ENCODE measurements at places on chromosomes 7 and 10. TPM values are rescaled to one million over a fixed set of nuclear protein-coding genes. Genes with fewer than 3 reads are reported as not detected.

DNA sequence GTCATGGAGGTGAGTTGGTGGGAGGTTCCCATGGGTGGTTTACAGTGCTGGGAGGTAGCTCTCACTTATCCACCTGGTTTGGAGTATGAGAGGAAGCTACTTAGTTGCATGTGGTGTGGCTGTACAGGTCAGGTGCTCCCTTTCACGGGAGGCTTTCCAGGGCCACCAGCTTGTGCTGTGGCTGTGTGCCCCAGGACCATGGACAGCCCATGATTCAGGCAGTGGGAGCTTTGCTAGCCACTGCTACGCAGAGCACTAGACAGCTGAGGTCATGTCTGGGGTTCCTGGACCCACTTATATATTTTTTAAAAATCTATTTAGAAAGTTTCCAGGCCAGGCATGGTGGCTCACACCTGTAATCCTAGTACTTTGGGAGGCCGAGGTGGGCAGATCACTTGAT, 42.5 kb upstream of the KCNMA1 start:
- H3K4me1 ChIP-seq, result no peaks in the 10 kb centered on the region
- no peaks in the 10 kb centered on the region for H3K36me3 ChIP-seq
- DNase-seq, result no peak
- H3K27ac ChIP-seq, result no peak overlapping the region
- H3K27me3 ChIP-seq, result peaks cover 12% of the 10 kb centered on the region

DNA sequence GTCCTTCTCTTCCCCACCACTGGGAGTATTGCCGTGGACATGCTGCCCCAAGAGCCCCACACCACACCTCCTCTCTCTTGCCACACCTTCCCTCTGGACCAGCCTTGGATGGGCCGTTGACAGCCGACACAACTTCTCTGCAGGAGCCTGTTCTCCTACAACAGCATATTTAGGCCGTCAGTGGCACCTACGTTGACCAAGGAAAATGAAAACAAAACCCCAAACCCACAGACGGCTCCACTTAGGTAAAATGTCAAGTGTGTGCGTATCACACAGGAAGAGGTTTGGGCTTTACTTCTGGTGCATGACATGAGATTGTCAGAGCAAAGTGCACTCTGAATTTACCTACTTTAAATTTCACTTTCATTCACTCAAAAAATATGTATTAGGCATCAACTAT, 246.6 kb downstream of the ZMYND11 start:
- DNase-seq, result no peak
- H3K36me3 ChIP-seq, result peaks cover 24% of the 10 kb centered on the region
- H3K27ac ChIP-seq, result no peak overlapping the region
- H3K27me3 ChIP-seq, result no peaks in the 10 kb centered on the region
- H3K4me3 ChIP-seq, result no peak overlapping the region
- H3K4me1 ChIP-seq, result no peaks in the 10 kb centered on the region

The COMTD1 gene
- total RNA-seq, result 18.4 TPM

- no peaks in the 10 kb centered on the region for H3K36me3 ChIP-seq
- H3K4me3 ChIP-seq, result no peak overlapping the region
- no peak overlapping the region for H3K27ac ChIP-seq
- peaks cover 3% of the 10 kb centered on the region for H3K4me1 ChIP-seq
Observed at GRCh38 chr10:34908481-34908880, 93.4 kb upstream of the PARD3 start.

DNA sequence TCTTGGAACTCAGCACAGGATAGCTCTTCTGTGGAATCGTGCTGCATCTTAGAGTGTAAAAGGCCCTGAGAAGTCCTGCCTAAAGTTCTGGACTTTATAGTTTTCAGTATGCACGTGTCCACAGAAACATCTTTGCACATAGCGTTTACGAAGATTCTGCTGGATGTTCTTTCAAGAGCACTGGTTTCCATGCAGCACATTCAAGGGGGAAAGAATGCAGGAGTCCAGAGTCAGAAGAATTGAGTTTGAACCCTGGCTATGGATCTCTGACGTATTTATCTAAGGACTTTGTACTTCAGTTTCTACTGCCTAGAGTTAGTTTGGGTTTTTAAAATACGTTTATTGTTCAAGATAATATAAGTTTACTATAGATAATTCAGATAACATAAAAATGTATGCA, 282.8 kb upstream of the ZMIZ1 start:
- no peaks in the 10 kb centered on the region for H3K36me3 ChIP-seq
- no peaks in the 10 kb centered on the region for H3K27me3 ChIP-seq
- no peak overlapping the region for H3K4me3 ChIP-seq
- no peak overlapping the region for H3K27ac ChIP-seq

Measured in progenitor cell of endocrine pancreas (in vitro differentiated cells).